Calu3 (cell line): ENCODE measurements at places on chromosomes 6 and 20.

DNA sequence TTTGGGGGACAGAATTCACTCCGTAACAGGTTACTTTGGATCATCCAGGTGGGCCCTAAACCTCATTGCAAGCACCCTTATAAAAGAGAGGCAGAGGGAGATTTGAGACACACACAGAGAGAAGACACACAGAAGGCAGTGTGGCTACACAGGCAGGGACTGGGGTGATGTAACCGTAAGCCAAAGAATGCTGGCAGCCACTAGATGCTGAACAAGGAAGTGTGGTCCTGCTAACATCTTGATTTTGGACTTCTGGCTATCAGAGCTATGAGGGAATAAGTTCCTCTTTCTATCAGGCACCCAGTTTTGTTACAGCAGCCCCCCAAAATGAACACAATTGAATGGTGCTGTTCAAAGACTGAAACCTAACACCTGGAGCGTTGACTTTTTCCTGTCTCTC, 191.3 kb upstream of the MYLIP start:
- H3K4me3 ChIP-seq: no peak overlapping the region
- no peaks in the 10 kb centered on the region for H3K36me3 ChIP-seq
- H3K27me3 ChIP-seq: no peaks in the 10 kb centered on the region
- H3K27ac ChIP-seq: no peak overlapping the region
- no peaks in the 10 kb centered on the region for H3K4me1 ChIP-seq
- DNase-seq: no peak

DNA sequence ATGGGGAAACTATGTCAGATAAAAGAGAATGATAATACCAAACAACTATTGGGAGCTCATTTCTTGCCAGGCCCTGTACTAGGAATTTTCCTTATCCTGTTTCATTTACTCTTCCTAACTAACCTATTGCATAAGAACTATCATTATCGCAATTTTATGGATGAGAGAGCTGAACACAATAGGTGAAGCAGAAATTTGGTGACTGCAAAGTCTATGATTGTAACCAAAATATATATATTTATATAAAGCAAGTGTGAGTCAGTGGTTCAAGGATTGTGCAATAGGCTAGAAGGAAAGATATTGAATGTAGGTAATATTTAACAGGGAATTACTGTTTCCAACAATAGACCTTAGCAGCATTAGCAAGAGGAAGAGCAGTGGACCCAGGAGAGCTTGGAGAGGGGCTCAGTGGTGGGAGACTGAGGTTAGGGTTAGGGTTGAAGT, 181.1 kb upstream of the TENT5A start:
- no peak overlapping the region for H3K4me3 ChIP-seq
- peak overlapping the region; percentile 60 for H3K27ac ChIP-seq
- no peak for DNase-seq
- no peaks in the 10 kb centered on the region for H3K27me3 ChIP-seq

DNA sequence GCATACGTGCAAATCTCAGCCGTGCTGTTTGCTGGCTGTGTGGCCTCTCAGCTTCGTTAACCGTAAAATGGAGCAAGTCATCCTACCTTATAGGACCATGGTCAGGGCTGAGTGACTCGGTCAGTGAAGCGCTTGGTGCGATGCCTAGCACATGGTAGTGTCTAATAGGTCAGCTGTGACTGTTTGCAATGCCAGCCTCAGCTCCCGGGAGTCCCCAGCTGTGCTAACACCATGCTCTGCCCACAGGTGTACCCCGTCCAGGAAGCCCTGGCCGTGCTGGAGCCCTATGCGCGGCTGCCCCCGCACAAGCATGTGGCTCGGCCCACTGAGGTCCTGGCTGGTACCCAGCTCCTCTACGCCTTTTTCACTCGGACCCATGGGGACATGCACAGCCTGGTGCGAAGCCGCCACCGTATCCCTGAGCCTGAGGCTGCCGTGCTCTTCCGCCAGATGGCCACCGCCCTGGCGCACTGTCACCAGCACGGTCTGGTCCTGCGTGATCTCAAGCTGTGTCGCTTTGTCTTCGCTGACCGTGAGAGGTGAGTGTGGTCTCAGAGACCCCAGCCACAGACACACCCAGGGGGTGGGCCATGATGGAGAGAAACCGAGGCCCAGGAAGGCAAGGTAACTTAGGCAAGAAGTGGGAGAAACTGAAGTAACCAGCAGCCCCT, 10.6 kb downstream of the TRIB3 start:
- no peaks in the 10 kb centered on the region for H3K27me3 ChIP-seq
- H3K4me1 ChIP-seq: peaks cover 14% of the 10 kb centered on the region
- no peak for DNase-seq
- H3K36me3 ChIP-seq: peaks cover 100% of the 10 kb centered on the region

- H3K27ac ChIP-seq: no peak overlapping the region
- peaks cover 10% of the 10 kb centered on the region for H3K4me1 ChIP-seq
- H3K4me3 ChIP-seq: no peak overlapping the region
- H3K27me3 ChIP-seq: no peaks in the 10 kb centered on the region
Observed at GRCh38 chr6:107763946-107764345, 60.2 kb downstream of the SCML4 start.

DNA sequence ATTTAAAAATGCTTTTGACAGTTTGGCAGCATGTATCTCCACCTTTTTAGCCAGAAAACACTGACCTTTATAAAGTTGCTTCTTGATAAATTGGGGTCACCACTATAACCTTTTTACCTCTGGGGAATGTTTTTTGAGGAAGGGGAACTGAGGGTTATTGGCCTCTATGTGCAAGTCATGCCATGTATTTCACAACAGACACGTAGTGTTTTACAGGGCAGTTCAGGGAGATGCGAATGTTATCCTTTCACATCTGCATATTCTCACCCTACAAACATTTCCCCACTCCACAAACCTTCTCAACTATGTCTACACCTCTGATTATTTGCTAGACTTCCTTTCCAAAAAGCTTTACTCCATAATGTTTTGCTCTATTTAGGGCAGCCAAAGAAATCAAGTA, 17.0 kb upstream of the SLA2 start:
- H3K27ac ChIP-seq: no peak overlapping the region
- H3K4me1 ChIP-seq: no peaks in the 10 kb centered on the region
- no peaks in the 10 kb centered on the region for H3K36me3 ChIP-seq
- no peaks in the 10 kb centered on the region for H3K27me3 ChIP-seq

DNA sequence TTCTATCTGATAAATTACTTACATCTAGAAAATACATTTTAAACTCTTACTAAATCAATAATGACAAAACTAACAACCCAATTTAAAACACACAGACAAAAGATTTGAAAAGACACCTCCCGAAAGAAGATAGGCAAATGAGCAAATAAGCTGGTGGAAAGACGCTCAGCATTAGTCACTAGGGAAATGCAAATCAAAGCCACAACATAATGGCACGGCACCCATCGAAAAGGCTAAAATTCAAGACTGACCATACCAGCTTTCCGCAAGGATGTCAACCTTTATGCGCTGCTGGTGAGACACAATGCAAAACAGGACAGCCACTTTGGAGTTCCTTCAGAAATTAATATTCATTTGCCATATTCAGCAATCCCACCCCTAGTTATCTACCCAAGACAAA, 25.9 kb downstream of the TAF4 start:
- no peak for DNase-seq
- H3K27me3 ChIP-seq: no peaks in the 10 kb centered on the region
- H3K36me3 ChIP-seq: peaks cover 7% of the 10 kb centered on the region
